Kidney tubule cell (primary cell): ENCODE measurements at places on chromosomes 6 and 20.
A peak's percentile ranks its signal among the peaks of the same experiment; 100 is the strongest.

GRCh38 chr20:4325548-4326187 is 310.3 kb upstream of the RNF24 start:
- DNase-seq: no peak

GRCh38 chr6:7147051-7147671 is 39.4 kb downstream of the RREB1 start:
- peak; percentile 85 for DNase-seq

- peak; percentile 96 for DNase-seq
Observed at GRCh38 chr6:149941583-149942460, at the start of gene ULBP2. ULBP2 (plus strand) TSS chr6:149942014; CDS start chr6:149942073, 59 bp downstream.

DNA sequence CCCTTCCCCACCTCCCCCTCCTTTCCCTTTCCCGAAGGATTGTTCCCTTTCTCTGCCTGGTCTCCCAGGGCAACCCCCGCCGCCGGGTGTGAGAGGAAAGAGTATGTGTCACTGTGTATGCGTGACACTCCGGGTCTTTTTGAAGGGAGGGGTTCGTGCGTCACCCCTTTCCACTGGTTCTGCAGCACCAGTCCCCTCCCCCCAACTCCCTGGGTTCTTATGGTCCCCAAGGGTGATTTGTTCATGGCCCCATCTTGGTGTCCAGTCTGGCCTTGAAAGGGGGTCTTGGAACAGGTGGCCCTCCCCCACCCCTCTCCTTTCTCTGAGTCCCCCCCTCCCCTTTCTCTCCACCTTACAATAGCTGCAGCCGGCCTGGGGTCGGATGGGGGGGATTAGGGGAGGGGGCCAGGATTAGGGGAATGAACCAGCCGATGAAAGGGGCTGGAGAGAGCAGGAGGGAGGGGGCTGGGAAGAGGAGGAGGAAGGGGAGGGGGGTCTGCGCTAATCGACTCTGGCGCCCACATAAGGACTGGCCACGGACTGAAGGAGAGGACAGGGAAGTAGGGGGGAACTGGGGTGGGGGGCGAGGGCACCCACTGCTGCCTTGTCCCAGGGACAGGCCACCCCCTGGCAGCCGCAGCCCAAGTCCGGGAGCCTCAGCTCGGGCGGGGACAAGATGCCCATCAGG is 1.3 kb upstream of the RING1 start:
- peak; percentile 56 for DNase-seq

- DNase-seq: no peak
Observed at GRCh38 chr6:126372626-126373025, 32.7 kb downstream of the CENPW start.

DNA sequence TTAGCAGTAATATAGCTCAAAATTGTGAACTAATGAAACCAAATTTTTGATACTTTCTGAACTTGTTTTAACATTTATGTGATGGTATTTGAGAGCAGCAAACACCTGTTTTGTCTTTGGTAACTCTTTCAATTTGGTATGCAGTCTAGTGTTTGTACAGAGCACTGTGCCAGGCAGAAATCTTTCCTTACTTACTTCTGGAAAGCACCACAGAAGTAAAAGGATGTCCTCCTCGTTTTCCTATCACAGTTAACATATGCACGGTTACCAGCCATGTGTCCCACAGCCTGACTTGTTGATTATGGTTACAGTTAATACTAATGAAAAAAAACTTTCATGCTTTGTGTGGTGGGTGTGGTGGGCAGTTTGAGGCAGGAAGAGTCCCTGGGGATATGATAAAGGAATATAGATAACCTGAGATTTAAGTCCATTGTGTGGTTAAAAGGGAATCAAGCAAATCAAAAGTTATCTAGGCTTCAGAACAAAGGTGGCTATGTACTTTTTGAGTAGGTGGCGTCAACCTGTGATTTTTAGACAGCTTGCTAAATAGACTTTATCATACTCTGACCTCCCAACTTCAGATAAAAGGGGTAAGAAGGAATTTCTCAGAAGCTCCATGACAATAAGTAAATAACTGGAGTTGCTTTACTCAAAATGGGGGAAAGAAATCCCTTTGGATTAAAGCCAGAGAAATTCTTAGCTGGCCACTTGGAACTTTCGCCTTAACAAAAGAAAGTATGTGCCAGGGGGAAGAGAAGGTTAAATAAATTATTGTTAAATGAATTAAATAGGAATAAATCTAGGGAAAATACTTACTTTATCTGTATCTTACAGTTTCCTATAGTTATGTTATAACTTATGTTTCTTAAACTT is 20.1 kb upstream of the COL10A1 start:
- DNase-seq: no peak

DNA sequence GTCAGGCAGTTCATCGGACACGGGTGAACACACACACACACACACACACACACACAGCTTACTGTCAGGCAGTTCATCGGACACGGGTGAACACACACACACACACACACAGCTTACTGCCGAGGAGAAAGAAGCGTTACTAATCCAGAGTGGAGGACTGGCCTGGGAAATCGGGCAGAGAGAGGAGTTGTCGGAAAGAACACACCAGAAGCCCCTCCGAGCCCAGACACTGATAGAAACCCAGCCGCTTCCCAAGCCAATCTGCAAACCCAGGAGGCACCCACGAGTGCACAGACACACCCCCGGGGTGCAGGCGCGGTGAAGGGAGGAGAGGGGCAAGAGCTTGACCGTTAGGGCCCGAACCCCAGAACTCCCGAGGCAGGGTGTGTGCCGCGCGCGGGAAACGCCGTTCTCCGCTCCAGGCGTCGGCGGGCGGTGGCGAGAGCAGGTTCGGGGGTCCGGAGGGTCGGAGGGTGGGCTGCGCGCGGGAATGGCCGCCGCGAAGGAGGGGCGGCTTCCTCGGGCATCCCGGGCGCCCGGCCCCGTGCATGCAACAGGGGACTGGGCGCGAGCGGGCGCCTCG is 636 bp downstream of the ELOVL2 start:
- peak; percentile 69 for DNase-seq

- no peak for DNase-seq
Observed at GRCh38 chr20:9214685-9215084, 145.8 kb downstream of the PLCB4 start.

- DNase-seq: peak; percentile 30
Observed at GRCh38 chr20:1676650-1677049, 19.1 kb upstream of the SIRPG start.

- no peak for DNase-seq
Observed at GRCh38 chr6:81747327-81747726, 5.2 kb downstream of the TENT5A start.
